ENCODE measurements at places on chromosomes 12 and 14.

DNA sequence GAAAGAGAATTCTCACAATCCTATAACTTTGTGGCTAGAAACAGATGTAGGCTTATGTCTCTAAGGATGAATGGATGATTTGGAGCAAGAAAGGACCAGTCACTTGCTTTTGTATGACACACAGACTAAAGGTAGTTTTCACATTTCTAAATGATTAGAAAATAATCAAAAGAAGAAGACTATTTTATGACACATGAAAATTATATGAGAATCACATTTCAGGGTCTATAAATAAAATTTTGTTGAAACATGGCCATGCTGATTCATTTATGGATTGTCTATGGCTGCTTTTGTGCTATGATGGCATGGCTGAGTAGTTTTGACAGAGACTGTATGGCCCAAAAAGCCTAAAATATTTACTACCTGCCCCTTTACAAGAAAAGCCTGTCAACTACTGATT, 49.4 kb upstream of the FRMD6 start:
- DNase-seq, result no peak

DNA sequence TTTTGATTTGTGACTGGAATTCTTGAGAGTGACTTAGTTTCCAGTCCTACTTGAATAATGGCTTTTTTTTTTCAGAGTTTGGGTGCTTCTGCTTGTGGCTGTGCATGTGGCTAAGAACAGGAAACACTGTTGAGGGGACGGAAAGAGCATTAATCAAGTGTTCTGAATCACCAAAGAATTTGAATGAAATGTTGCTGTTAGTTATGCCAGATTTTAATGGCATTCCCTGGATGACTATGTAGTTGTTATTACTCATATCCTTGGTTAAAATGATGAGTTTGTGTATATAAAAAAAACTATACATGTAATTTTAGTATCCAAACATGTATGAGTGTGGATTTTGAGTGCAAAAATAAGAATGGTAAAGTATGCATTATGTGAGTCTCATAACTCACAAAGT, 347.9 kb downstream of the BCAT1 start:
- DNase-seq, result no peak

GRCh38 chr14:103463851-103464250, 58.8 kb downstream of the CKB start:
- no peak for DNase-seq

- no peak for DNase-seq
Measured at GRCh38 chr14:88804035-88804434, 11.3 kb upstream of the EML5 start.

DNA sequence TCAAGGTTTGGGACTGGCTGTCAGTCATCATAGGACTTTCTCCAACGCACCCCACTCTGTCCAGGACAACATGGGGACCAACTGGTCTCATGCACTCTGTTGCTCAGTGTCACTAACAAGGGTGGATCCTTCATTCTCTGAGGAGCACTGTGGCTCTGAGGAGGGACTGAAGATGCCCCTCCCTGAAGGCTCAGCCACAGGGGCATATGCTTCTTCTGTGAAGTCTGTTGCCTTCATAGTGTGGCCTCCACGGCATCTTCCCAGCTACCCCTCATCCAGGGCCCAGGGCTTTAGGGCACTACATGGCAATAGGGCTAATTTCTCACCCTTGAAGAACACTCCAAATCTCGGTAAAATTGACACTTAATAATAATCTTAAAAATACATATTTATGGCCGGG, 14.3 kb upstream of the IFI27L2 start:
- no peak for DNase-seq

DNA sequence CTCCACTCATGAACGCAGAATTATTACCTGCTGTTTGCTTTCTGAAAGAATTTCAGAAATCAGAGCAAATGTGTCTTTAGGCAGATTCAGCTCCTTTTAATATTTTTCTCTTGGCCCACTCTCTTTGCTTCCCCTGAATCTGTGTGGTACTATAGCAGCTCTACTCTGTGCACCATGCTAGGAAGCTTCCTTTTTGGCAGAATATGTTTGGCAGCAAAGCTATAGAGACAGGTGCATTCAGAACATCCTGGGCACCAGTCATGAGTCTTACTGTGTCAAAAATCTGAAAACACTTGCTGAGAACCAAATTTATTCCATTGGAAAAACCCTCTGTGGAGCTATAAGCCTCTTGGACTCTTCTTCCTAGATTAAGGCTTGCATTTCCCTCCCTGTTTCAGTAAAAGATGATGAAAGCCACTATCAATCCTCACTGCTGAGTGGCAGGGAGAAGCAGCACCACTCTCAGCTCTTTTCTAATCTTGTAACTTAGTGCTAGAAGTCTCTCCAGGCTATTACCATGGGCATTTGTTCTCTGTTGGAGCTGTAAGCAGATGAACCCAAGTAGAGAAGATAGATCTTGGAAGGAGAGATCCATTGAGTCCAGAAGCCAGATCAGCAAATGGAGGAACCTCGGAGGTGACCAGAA, 18.2 kb downstream of the CIPC start:
- no peak for DNase-seq

GRCh38 chr12:57085999-57086492, 2.9 kb upstream of the NAB2 start:
- DNase-seq, result no peak

DNA sequence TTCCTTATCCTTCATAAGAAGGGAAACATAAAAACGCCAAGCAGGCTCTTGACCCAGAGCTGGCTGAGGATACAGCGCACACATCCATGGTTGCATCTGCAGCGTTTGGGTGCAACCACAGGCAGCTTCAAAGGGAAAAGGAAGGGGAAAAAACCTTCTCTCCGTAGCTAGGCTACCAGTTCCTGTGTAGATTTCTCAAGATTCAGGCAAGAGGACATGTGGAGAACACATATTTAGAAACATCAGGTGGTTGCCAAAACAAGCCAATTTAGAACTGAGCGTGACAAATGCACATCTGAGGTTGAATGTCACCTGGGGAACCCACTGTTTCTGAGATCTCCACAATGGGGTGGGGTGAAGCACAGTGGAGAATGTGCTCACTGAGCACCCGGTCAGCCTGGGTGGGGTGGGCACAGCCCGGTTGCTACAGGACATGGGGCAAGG, 78.3 kb upstream of the BDKRB2 start:
- DNase-seq, result no peak

DNA sequence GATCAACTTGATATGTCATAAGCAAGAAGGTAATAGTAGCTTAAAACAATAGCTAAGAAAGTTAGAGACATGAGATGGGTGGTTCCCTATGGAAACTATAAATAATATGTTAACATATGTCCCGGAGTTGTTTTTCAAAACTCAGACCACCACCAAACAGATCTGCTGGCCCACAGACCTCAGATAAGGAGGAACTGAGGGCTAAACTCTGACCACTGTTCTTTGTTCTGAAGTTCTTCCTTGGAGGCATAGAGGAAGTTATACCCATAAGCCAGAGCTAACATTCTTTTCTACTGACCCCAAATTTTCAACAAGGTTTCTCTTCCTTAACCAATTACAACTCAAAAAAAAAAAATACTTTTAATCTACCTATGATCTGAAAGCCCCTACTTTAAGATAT, 156.1 kb upstream of the FSCB start:
- DNase-seq, result no peak

DNA sequence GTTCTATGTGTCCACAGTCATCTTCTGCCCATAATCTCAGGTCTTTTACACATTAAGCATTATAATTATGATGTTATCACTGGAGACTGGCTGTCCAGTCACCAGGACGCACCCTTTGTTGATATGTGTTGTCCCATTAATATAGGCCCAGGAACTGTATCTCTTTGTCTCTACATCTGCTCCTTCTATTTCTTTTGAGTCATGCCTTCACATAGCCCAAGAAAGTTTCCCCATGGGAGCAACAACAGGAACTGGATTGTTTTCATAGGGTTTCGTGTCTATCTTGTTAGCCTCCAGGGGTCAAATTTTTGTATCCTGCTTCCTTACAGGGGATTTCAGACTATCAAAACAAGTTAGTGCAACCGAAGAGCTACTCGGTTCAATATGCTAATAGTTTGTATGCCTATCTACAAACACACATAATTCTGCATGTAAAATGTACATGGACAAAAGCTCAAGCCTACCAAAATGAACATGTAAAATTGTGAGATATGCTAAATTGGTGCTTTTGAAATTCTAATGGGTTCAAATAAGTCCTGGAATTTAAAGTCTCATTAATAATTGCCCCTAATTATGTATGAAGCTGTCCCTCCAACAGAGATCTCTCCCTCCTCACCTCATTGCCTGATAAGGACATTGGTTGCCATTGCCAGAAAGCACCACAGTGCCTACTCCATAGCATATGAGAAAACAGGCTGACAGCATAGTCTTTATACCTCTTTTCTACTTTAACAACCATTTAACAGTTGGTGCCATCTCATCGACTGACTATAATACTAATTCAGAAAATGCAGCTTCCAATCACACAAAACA, 99.8 kb upstream of the DIO2 start:
- DNase-seq, result no peak

DNA sequence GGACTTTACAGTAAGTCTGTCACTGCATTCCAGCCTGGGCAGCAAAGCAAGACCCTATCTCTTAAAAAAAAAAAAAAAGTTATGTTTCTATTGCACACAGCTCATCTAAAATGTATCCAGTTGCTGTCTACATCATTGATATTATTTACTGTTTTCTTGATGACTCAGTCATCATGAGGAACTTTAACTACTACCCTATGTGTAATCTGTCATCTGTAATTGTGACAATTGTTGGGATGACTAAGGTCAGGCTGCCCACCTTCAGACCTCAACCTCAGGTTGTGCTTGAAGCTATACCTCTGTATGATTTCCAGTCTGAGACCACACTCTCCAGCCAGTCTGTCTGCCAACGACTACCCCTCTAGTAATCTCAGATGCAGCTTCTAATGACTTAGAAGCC, 15.3 kb downstream of the PPP1R13B start:
- no peak for DNase-seq

- DNase-seq, result no peak
Measured at GRCh38 chr12:46154221-46154985, 114.4 kb downstream of the SLC38A1 start.

- no peak for DNase-seq
Measured at GRCh38 chr14:38745861-38746260, 357.2 kb downstream of the SEC23A start.

- no peak for DNase-seq
Measured at GRCh38 chr12:105860561-105861207, 278.1 kb downstream of the NUAK1 start.

DNA sequence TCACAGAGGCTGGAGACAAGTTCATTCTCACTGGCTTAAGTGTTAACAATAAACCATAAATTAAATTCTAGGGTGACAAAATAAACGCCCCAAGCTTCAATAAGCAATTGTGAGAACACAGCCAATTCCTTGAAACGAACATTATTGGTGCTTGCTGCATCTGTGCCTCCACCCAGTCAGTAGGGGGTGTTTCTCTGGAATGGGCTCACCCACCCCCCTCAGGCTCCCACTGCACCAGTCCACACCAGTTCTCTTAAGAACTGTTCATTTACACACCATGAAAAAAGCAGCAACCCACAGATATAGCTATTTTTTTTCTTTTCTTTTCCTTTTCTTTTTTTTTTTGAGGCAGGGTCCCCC, 34.7 kb downstream of the CDC42BPB start:
- DNase-seq, result no peak

GRCh38 chr12:79689061-79689476, 1.7 kb downstream of the PAWR start:
- DNase-seq, result no peak

GRCh38 chr14:90017371-90017770, 44.4 kb upstream of the KCNK13 start:
- DNase-seq, result no peak

- no peak for DNase-seq
Measured at GRCh38 chr14:96362071-96362964, 823 bp downstream of the ATG2B start.

GRCh38 chr12:12941450-12942350, 10.3 kb downstream of the GPRC5D start:
- DNase-seq, result no peak

DNA sequence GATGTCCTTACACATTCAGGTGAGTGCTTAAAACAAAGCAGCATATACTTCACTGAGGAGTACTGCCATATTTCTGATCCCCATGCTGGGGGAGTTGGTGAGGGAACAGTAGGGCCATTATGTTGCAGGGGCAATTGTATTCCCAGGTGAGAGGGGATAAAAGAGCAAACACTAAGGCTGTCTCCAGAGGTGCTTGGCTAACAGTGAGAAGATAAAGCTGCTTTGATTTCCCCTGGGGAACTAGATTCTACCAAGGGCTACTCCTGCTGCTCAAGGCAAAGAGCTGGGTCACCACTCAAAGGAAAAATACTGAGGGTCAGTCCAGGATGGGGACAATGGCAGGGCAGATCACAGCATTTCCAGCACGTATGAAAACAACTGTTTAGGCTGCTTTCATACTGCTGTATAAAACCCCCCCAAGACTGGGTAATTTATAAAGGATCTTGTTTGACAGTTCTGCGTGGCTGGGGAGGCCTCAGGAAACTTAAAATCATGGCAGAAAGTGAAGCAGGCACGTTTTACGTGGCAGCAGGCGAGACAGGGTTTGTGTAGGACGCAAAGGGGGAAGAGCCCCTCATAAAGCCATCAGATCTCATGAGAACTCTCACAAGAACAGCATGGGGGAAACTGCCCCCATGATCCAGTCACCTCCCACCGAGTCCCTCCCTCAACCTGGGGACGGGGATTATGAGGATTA, 47.8 kb upstream of the OR5AU1 start:
- no peak for DNase-seq

GRCh38 chr12:97005646-97006045, 98.6 kb downstream of the NEDD1 start:
- no peak for DNase-seq

DNA sequence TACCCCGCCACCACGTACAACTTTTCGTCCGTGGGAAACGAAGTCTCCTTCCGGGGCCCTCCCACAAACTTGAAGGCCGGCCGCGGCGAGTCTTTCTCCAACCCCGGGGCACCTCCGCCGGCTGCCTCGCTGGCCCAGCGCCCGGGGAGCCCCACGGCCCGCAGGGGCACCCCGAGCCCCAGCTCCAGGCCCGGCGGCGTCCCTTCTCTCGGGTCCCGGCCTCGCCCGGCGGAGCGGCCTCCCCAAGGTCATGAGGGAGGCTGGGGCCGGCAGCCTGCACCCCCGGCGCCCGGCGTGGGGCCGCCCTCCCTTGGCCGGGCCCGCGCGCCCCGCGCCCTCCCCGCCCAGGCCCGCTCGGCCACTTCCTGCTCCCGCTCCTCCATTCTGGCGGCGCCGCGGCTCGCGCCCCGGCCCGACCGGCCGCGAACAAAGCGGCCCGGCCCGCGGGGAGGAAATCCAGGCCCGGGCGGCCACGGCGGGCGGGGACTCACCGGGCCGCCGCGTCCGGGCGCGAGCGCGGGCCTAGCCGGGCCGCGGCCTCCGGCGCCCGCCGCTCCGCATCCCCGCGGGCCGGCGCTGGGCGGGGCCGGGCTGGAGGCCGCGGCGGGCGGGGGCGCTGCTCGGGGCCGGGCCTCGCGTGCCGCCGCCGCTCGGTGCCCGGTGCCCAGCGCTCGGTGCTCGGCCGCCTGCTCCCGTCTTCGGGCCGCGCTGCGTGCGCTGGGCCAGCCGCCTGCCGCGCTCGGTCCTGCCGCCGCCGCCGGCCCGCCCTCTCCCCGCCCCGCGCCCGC, at the start of gene AKT1:
Gene AKT1, minus strand, starts transcription at position 756 of the 788 bp plus-strand sequence. CDS start 3,105 bp downstream, outside the sequence.
- no peak for DNase-seq
